Esophagus muscularis mucosa (tissue), 4 donors: ENCODE measurements at places on chromosomes 3 and 15. TPM values are rescaled to one million over a fixed set of nuclear protein-coding genes. Genes with fewer than 3 reads are reported as not detected.
A peak's percentile ranks its signal among the peaks of the same experiment; 100 is the strongest.

Gene PROK2
- total RNA-seq = 0.29 TPM

Gene AADACL2
- not detected for total RNA-seq

Gene THBS1
- 277 TPM for total RNA-seq

Gene HDAC11
- 15.8 TPM for total RNA-seq

Gene AHSG
- total RNA-seq = not detected

Gene PLAAT1
- 1.3 TPM for total RNA-seq

Gene MST1R
- 6.6 TPM for total RNA-seq

Gene SLC9C1
- not detected for total RNA-seq

Gene LMAN1L
- total RNA-seq = not detected

- DNase-seq = no peak
Measured at GRCh38 chr3:126350502-126351085, 6.6 kb downstream of the KLF15 start.

DNA sequence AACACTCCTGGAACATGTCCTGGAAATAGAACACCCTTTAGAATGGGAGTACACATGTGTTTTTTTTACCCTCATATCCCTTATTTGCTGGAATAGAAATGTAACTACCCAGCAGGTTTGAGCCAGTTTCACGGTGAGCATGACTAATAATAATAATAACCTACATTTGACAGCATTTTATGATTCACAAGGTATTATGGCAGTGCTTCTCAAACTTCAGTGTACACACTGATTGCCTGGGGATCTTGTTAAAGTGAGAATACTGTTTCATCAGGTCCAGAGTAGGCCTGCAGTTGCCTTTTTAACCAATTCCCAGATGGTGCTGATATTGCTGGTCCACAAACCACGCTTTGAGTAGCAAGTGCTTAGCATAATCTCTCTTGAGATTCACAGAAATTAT, 63.9 kb downstream of the NFKBIZ start:
- DNase-seq = no peak

DNA sequence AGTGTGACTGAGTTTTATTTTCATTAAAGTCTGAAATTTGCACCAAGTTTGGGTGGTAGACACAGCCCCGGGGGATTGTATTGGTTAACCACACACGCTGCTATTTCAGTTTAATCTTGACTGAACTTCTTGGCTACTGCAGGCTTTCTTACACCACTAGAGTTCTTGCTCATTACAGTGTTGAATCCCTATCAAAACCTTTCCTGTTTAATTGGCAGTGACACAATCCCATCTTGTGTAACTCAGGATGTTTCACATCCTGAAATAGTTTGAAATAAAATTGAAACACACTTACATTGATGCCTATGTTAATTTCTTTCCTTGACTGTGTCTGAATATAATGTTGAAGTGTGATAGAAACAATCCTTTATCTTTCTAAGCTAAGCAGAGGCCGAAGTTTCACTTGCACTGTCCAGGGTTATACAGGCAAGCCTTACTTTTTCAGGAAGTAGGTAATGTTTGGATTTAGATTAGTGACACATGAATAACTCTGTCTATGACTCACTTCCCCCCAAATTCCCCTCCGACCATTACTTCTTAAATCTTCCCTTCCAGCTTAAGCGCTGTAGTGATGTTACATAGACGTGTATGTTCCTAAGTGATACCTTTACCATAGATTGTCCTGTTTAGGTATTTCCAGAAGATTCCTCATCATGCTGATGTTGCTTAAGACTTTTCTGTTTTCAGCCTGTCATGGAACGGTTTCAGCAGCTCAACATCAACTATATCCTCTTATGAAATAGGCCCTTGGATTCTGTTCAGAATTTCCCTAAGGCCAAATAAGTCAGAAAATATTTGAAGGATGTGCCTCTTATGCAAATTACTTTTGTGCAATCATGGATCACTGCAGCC, 16.8 kb downstream of the ATG7 start:
- no peak for DNase-seq

DNA sequence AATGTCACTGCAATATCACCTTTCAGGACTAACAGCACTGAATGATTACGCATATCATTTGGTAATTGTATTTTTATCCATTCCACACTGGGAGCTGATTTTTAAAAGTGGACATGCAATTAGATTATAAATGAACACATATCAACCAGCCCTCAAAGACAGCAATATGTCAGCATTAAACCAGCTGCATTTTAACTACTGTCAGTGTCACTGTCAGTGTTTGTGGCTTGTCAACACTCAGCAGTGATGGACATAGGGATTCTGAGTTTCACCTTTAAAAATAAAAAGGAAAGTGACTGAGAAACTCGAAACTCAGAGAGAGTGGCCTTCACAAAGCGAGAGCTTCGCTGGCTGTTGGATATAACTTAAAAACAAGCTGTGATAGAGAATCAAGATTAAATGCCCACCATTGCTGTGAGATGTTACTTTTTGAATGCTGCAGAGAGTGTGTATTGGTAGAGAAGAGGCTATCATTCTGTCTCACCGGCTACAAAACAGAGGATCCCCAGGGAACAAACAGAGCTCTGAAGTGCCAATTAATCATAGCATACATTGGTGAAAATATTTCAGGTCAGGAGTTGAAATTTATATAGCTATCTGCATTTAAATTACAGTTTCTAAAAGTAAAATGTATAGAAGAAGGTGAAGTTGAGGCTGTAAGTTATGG, 635.8 kb downstream of the SQOR start:
- no peak for DNase-seq

- DNase-seq = no peak
Measured at GRCh38 chr15:61216519-61216918, 12.6 kb downstream of the RORA start.

GRCh38 chr15:22902578-22902977, 64.1 kb downstream of the NIPA2 start:
- no peak for DNase-seq

DNA sequence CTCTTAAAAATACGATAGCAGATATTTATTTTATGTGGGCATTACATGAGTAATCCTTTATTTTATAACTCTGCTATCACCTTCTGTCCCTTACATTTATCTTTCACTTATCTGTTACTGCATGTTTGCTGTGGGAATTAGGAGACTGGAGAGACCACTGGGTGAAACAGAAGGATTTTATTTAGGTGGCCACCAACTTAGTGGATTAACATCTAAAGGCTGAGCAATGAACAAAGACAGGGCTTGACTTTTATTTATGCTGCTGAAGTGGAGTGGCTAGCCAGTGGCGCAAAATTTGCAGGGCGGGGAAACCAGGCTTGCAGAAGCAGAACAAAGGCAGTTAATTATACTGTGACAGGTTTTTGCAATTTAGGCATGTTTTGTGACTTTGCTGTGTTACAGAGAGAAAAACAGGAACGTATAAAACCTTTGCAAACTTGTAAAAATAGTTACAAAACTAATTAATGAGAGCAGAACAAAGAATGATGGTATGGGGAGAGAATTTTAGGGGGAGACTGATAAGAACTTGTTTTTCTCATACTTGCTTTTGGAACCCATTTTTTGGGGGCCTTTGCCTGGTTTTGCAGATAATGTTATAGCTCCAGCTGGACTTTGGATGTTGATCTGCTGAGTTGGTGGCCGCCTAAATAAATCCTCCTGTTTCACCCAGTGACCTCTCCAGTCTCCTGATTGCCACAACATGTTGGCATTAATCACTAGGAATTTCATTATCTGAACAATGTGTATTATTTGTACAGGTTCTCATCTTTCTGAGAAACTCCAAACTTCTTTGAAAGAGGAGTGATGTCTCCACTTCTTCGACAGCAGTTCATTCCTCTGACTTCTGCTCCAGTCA, 18.0 kb downstream of the KLHL24 start:
- DNase-seq = no peak

GRCh38 chr15:59276225-59277178, 69.9 kb downstream of the LDHAL6B start:
- DNase-seq = no peak

DNA sequence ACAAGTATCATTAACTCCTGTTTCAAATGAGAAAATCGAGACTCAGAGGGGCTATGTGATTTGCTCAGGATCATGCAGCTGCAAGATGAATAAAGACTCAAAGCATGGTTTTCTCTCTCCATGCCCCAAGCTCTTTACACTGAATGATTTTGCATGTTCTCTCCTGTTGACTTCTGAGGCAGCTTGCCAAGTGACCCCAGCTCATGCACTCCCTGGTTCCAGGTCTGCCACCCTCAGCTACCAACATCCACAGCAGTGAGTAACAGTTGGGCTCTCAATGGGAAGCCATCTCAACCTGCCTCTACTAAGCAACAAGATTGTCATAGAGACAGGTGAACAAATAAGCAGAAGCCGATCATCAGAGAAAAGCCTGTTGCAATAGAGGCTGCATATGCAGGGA, 116.9 kb upstream of the GADL1 start:
- DNase-seq = no peak

GRCh38 chr3:120608506-120608905, 12.4 kb downstream of the NDUFB4 start:
- no peak for DNase-seq

- DNase-seq = no peak
Measured at GRCh38 chr3:77137559-77137958, 97.7 kb downstream of the ROBO2 start.

DNA sequence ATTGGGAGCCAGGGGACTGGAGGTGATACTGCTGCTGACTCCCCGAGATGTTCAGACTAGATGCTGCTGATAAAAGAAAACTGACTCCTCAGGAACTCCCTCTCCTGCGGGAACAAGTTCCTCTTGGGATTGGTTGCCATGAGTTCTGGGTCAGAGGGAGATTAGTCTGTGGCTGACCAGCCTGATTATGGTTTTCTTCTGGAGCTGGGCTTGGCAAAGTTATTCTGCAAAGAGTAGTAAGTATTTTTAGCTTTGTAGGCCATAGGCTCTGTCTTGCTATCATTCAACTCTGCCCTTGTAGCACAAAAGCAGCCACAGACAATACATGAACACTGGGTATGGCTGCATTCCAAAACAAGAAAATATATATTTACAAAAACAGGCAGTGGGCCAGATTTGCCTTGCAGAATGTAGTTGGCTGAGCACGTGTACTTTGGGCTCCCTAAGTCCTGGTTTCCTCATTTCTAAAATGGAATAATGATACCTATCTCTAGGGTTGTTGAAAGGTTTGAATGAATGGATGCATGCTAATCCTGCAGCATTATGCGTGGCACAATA, 796.8 kb downstream of the AGBL1 start:
- DNase-seq = no peak

DNA sequence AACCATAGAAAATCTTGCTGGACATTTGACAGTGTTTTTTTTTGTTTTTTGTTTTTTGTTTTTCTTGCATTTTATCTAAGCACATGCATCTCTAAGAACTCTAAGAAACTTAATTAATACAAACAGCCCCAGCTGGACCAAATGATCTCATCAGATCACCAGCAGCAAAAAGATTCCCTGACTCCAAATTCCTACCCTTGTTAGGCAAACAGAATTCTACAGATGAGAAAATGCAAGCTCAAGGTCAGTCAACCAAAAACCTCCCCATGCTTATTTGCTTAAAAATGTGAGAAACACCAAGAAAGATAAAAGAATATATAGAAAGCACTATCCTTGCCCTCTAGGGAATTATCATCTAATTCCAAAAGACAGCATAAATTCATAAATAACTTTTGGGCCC, 65.4 kb downstream of the FOXP1 start:
- no peak for DNase-seq

DNA sequence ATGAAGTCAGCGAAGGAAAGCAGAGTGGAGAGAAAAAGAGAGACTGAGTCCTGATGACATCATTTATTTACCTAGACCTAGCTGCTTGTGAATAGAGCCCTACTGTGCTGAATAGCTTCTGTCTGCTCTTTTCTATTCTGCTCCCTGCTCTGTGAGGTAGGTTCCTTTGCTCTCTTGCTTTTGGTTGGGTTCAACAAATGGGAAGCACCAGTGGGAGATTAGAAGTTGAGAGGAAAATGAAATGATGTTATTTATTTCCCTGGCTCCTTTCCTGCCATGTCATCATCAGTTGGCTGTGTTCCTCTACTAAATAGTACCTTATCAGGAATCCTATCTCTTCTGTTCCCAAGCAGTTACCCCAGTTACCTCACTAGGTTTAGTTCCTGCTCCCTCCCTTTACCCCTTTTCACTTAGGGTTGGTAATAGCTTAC, 23.5 kb downstream of the DTWD1 start:
- DNase-seq = no peak

DNA sequence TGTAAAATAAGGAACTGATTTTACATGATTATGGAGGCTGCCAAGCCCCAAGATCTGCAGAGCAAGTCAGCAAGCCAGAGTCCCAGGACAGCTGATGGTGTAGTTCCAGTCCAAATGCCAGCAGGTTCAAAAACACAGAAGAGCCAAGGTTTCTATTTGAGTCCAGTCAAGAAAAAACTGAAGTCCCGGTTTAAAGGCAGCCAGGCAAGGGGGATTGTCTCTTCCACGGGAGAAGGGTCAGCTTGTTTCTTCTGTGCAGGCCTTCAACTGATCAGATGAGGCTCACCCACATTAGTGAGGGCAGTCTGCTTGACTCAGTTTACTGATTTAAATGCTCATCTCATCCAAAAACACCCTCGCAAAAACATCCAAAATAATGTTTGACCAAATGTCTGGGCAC, 246.2 kb downstream of the PLCL2 start:
- DNase-seq = no peak

- DNase-seq = no peak
Measured at GRCh38 chr3:150764566-150764965, 1.6 kb upstream of the SIAH2 start.

- DNase-seq = no peak
Measured at GRCh38 chr3:136819731-136820679, 1.1 kb downstream of the SLC35G2 start.

GRCh38 chr15:27826902-27827714, 272.0 kb downstream of the OCA2 start:
- peak; percentile 80 for DNase-seq

DNA sequence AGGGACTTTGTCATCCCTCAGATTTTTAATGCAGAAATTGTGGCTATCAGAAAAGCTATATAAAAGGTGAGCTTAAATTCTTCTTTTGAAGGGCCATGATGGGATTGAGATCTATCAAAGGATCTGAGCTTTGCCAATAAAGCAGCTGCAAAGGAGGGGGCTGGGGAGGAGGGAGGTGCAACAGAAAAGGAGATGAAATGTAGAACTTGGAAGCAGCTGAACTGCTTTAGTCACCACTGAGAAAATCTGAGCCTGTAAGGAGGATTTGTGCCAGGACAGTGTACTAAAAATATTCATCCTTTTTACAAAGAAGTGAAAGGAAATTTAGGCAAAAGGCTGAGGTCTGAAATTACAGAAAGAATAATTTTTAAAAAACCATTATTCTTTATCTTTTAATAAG, 10.4 kb downstream of the TSPAN3 start:
- DNase-seq = no peak

GRCh38 chr3:42729404-42730145, 27.0 kb upstream of the HHATL start:
- no peak for DNase-seq

DNA sequence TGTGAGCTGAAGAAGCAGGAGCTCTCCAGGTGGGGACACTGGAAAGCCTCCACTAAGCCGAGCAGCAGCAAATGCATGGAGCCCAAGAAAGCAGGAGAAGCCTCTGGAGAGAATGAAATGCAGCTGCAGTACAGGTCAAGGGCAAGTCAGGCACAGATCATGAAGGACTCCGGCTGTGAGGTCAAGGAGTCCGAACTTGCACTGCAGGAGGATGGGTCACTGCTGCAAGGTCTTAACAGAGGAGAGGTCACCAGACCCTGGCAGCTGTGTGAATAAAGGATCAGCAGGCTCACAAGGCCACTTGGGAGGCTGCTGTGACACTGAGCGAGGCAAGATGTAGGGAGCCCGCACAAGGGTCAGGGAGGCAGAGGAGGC, 24.7 kb upstream of the SLC41A3 start:
- DNase-seq = no peak

- DNase-seq = no peak
Measured at GRCh38 chr15:97967881-97968280, 7.4 kb downstream of the ARRDC4 start.

GRCh38 chr3:127804141-127804540, 18.2 kb downstream of the MGLL start:
- no peak for DNase-seq
